ENCODE measurements at places on chromosomes 16 and 17.

DNA sequence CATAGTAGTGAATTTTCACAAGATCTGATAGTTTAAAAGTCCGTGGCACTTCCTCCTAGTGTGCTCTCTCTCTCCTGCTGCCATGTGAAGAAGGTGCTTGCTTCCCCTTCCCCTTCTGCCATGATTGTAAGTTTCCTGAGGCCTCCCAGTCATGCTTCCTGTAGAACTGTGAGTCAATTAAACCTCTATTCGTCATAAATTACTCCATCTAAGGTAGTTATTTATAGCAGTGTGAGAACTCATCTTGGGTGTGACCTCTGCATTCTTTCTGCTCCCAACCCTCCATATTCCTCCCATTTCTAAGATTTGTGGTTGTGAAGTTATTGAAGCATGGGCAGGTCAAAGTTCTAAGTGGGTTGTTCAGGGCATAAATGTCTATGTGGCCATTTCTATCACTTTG lies 62.1 kb upstream of the ADAMTS18 start:
- DNase-seq = no peak

GRCh38 chr17:82697808-82698064 lies 762 bp downstream of the RAB40B start:
- DNase-seq = no peak

- DNase-seq = no peak
Observed at GRCh38 chr17:10125531-10126275, 72.7 kb downstream of the GAS7 start.

- peak; percentile 31 for DNase-seq
Observed at GRCh38 chr17:48993951-48994350, 3.2 kb upstream of the IGF2BP1 start.

- DNase-seq = no peak
Observed at GRCh38 chr17:61129267-61130254, 270.1 kb upstream of the TBX2 start.

DNA sequence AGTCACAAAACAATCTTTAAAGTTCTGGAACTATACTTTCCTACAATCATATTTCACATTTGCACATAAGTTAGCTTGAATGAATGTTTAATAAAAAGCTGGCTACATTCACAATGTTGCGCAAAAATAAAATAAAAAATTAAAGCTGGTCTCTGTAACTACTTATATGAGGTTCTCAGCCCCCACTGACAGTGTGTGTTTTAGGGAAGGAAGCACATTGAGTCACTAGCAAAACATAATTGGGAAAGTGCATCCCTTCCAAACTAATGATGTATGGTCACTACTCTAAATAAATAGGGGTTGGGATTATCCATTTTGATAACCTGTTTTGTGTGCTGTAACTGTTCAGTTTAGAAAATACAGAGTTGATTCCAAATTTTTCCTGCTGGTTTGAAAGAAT lies 251.9 kb downstream of the IRX3 start:
- no peak for DNase-seq

GRCh38 chr16:75307506-75307905 lies 56.1 kb upstream of the BCAR1 start:
- no peak for DNase-seq
